ENCODE measurements at places on chromosomes 7 and 10. TPM values are rescaled to one million over a fixed set of nuclear protein-coding genes. Genes with fewer than 3 reads are reported as not detected.

MYO1G gene
- total RNA-seq, result not detected

GRCh38 chr10:110416776-110417711 is 80.7 kb upstream of the DUSP5 start:
- no peak for DNase-seq

- DNase-seq, result no peak
Measured at GRCh38 chr7:71937840-71938371, 474.2 kb downstream of the CALN1 start.

DNA sequence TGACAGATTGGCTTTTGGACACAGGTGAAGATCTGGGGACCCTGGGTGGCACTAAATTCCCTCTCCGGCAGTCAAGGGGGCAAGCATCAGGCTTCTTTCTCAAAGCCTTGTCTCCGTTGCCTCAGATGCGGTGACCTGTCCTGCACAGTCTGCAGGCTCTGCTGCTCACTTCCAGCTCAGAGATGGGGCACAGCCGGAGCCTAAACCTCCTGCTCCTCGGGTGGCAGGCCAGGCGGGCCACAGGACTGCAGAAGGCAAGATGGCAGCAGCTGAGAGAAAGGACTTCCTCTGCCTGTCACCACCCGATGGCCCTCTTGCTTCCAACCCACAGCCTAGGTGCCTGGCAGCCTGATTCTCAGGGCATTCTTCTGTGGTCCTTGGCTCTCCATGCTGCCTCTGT is 44.4 kb downstream of the ZC3HC1 start:
- no peak for DNase-seq

DNA sequence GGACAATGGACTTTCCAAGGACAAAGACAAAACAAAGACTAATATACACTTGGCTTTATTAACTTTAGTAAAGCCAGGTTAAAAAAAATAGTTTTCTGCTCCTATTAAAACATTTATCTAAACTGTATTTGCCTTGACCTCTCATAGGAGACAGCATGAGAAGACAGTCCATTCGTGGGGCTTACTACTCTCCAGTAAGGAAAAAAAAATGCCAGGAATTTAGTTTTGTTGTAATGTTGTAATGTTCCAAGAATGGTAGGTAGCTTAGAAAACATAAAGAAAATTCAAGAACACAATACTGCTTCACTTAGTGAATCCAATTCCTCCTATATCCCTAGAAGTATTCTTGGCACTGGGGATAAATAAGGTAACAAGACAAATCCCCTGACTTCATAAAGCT is 81.7 kb downstream of the KMT2C start:
- DNase-seq, result peak; percentile 25

DNA sequence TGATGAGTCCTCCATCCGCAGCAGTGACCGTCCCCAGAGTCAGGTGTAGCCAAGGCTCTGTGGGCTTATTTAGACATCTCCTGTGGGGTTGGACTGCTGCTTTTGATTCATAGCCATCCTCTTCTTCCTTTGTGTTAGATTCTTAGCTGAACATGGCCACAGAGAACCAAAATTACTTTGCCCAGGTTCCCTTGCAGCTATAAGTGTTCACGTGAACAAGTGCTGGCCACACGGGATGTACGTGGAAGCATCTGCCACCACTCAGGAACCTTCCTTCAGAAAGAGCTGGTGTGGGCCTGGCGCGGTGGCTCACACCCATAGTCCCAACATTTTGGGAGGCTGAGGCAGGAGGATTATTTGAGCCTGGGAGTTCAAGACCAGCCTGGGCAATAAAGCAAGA is 49.1 kb downstream of the TMEM209 start:
- no peak for DNase-seq
